ENCODE measurements at places on chromosomes 6 and 20. TPM values are rescaled to one million over a fixed set of nuclear protein-coding genes. Genes with fewer than 3 reads are reported as not detected.

DAAM2 gene
- total RNA-seq = not detected

DNA sequence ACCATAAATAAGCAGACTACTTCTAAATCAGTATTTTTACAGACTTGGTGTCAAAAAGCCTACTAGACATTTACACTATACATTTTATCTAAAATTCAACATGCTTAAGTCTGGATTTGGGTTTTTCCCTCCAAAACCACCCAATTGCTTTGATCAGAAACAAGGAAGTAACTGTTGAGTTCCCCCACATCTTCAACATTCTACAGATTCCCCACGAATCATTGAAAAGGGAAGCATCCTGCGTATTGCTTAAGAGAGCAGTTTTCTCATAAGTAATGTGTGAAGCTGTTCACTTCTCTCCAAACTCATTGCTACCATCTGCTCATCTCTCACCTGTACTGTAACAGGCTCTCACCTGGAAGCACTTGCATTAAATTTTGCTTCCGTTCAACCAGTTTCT lies 36.4 kb upstream of the RNF144B start:
- no peak for DNase-seq

MICB gene
- 18.0 TPM for total RNA-seq

MOG gene
- not detected for total RNA-seq

MCM3 gene
- 191 TPM for total RNA-seq

GRCh38 chr6:36605560-36606391 lies 11.6 kb downstream of the SRSF3 start:
- DNase-seq = no peak

LZTS3 gene
- 0.44 TPM for total RNA-seq

LY86 gene
- total RNA-seq = 77.3 TPM

GRCh38 chr6:39882531-39882899 lies 51.7 kb downstream of the MOCS1 start:
- no peak for DNase-seq

GRCh38 chr6:83153883-83154521 lies 39.1 kb downstream of the PGM3 start:
- no peak for DNase-seq

DNA sequence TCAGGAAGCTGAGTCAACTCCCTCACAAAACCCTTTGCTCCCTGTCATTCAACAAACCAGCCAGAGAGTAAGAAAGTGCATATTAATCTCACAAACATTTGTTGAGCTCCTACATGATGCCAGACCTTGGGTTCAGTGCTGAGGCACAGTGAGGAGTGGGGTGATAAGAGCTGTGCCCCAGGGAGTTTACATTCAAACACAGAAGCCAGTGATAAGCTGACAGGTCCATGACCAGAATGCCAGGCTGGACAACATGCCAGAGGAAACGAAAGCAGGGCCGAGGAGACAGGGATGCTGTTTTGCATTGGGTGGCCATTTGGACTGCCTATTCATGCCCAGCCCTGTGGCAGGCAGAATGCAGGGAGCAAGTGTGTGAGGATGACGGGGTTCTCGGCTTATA lies 76.7 kb downstream of the LRFN2 start:
- DNase-seq = no peak

GRCh38 chr6:105094133-105094640 lies 85.6 kb downstream of the POPDC3 start:
- no peak for DNase-seq

DNA sequence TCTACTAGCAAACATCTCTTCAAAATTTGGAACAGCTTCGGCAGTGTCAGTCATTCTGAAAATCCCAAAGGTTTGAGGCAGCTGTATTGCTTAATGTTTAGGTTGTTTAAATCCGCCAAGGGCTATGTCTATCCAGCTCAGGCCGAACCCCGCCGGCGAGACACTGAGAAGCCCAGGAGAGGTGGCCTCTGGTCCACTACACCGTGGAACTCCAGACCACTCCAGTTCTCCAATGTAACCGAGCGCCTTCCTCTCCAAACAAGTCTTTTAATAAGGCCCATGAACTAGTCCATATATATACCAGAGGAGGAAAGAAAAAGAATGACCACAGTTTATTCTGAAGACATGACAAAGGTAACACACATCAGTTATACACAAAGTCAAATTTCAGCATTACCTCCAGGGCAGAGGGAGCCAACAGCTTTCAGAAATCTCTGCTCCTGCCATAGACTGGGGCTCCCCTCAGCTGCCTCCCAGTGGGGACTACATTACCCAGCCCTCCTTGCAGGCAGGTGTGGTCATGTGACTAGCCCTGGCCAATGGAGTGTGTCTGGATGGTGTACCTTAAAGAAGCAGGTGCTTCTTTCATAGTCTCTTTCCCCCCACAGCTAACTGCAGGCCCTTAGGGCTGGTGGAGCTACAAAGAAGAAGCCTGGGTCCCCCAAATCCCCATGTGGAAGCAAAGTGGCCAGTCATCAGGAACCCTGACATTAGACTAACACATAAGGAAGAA lies at the start of gene RAMACL:
TSS of gene RAMACL (minus strand) at position 255 of the 733 bp plus-strand sequence. CDS start at position 54, 201 bp downstream.
- peak; percentile 52 for DNase-seq

ATAT1 gene
- total RNA-seq = 7.1 TPM
